ENCODE measurements at places on chromosomes 5 and 9.

DNA sequence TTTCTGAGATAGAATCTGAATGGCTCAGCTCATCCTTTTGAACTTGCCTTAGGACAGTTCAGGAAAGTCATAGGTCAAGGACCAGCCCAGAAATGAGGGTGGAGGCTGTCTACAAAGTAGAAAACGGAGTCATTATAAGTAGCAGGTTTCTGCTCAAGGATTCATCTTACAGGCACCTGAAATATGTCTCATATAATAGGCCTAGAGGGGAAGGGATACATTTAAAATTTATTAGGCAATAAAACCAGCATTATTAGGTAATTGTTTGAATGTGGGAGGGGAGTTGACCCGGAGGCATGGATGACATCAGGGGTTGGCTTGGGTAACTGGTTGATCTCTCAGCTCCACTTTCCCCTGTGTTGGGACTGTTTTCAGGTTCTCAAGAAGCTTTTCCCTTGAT, 11.9 kb upstream of the GALNT10 start:
- DNase-seq = no peak

- no peak for DNase-seq
These were observed 58.1 kb downstream of the OXCT1 start for GRCh38 chr5:41812156-41812555.

DNA sequence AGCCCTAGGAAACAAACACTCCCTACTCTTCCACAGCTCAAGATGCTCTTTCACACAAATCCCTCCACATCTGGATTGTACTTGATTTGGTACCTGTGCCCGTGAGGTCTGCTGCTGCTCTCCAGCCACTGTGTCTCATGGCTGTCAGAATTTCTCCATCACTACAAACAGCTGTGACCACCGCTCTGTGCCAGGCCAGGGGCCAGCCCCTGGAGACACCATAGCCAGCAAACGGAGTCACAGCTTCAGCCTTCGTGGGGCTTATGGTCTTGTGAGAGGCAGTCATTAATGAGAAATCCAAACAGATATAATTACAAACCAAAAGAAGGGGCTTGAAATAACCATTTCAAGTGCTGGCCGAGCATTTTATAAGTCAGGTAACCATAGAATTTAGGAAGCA, 43.6 kb downstream of the ADAM19 start:
- DNase-seq = no peak

GRCh38 chr5:76696251-76696650, 19.7 kb upstream of the F2R start:
- DNase-seq = no peak

DNA sequence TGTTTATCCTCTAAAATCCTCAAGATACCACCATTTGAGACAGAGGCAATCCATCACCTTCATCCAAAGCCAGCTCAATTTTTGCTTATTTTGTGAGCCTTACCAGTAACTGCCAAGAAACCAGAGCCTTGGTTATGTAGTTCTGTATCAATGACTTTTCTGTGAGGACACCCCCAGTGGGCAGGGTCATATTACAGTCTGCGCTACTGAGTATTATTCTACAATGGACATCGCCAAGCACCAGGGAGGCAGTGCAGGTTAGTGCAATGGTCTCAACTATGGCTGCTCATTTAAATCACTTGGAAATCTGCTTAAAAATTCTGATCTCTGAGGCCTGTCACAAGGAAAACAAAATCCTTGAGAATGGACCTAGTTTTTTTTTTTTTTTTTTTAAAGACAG, 90.5 kb upstream of the NIPAL4 start:
- DNase-seq = no peak

DNA sequence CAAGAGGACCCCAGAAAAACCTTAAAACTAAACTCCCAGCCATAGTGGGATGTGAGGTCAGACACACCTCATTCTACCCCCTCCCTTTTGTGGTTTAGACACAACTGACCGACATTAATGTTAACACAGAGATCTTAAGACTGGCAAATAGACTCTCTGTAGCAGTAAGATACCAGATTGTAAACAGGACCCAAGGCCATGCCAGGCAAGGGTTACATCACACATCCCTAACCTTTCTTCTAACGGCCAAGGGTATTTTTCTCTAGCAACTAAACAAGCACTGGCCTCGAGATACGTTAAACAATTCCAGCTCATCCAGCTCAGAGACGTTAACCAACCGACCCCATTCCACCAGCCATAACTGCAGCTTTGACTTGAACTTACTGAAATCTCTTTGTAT, 38.8 kb downstream of the NSUN2 start:
- no peak for DNase-seq

DNA sequence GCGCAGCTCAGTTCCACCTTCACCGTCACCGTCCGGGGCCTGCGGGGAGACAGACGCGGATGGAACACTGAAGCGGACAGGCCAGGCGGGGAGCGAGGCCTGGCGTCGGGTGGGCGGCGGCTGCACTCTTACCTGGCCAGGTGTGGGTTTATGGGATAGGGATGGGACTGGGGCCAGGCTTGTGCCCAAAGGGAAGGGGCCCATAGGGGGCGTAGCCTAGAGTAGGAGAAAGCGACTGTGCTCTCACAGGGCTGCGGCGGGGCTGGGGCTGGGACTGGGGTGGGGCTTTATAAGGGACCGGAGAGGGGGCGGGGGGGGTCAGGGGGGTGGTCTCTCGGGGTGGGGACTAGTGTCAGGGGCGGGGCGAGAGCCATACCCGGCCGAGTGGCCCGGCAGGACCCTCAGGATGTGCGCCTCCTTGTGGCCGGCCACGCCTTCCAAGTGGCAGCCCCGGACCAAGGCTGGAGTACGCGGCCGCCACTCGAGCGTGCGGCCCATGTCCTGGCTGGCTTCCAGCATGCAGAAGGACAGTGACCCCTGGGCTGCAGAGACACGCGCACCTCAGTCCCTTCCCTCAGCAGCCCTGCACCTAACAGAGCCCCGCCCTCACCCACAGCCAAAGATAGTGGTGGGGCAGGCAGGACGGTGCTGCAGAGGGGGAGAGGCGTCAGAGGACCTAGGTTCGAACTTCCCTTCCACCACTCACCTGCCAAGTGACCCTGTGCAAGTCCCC, 22.8 kb downstream of the FPGS start:
- DNase-seq = peak; percentile 6

DNA sequence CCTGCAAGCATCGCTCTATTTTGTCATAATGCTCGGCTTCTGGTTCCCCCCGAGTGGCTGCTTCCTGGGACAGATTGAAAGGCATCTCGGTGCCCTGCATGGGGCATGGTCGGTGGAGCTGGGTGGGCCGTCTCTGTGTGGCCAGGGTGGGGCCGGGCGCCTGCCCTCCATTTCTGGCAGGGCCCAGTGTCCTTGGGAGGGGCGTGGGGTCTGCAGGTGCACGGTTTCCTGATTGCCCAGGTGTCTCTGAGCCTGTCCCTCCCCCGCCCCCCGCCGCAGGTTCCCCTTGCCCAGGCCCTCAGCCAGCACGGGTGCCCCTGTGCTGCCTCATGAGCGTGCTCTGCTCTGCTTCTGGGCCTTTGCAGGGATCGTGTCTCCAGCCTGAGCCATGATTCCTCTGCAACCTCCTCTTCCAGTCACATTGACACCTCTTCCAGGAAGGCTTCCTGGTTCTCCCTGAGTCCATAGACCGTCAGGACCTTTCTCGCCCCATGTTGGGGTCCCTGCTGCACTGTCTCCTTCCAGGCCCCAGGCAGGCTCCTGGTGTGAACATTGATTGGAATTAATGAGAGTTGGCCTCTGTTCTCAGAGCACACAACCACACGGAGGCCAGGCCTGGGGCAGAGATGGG, 90.2 kb downstream of the RXRA start:
- no peak for DNase-seq

All from SHP77 (cell line).